Renal cortical epithelial cell (primary cell): ENCODE measurements at places on chromosomes 7 and 10. TPM values are rescaled to one million over a fixed set of nuclear protein-coding genes. Genes with fewer than 3 reads are reported as not detected.

DNA sequence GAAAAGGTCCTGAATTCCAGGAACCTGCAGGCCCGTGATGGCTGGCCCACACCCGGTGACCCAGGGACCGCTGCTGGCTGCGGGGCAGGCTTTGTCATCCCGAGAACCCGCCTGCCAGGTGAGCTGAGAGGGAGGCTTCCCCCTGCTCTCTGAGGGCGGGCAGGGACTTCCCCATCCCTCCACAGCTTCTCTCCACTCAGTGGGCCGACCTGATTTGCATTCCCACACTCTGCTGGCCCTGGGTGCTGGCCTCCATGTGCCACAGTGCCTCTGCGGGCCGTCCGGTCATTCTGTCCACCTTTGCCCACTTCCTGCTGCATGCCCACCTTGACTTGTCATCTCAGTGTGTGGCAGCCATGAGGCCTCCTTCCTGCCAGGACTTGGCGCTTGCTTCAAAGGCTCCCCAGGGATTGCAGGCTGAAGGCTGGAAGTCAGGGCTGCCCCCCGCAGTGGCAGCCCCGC is 35.3 kb downstream of the PALD1 start:
- no peak for DNase-seq

- no peak for DNase-seq
Observed at GRCh38 chr10:14439451-14440259, 108.9 kb upstream of the FRMD4A start.

DNA sequence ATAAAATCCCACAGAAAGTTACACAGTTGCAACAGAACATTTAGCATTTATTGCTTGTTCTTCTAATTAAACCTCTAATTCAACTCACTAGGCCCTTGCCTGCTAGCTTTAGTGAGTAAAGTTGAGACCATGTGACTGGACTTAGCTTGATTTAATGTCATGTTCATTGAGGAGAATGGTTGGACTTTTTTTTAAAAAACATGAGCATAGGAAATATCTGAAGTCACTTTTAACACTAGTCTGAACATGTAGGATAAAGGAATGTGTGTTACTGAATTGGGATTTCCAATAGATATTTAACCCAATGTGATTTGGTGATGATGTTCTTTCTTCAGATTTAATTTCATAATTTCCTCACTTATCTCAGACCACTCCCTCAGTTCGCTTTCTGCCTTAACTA is 24.6 kb upstream of the GLCCI1 start:
- DNase-seq: no peak

- DNase-seq: no peak
Observed at GRCh38 chr10:91357497-91357896, 52.6 kb upstream of the HECTD2 start.

GRCh38 chr7:80916770-80917741 is 1.8 kb downstream of the SEMA3C start:
- DNase-seq: peak; percentile 84

PLEKHS1 gene
- under 0.01 and 0.45 TPM in 2 replicates for total RNA-seq

- no peak for DNase-seq
Observed at GRCh38 chr10:42924484-42924883, 141.9 kb downstream of the BMS1 start.

DNA sequence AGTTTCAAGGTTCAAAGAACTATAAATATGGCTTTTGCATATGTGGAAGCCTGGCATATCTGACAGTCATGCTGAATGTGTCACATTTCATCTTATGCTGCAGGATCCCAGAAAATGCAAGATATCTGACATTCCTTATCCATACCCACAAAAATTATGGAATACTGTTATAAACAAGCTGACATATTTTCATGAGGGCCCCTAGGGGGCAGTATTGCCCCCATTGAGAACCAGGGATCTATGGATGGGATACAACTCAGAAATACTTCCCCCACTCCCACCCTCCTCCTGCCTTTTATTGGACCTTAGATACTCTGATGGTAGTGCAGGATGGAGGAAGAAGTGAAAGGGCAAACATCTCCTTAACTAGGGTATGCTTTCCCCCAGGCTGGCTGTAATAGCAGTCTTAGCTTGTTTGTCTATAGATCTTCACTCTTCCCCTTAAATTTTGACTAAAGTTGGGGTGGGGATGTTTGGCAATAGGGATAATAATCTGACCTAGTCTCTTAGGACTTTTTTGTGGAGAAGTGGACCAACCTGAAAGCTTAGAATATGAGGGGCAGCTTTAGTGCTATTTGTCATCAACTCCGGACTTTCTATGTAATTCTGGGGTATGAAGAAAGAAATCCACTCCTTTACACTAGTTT is 3.5 kb upstream of the GNGT1 start:
- peak; percentile 64 for DNase-seq

GRCh38 chr7:134601459-134601858 is 45.2 kb upstream of the BPGM start:
- DNase-seq: no peak

DNA sequence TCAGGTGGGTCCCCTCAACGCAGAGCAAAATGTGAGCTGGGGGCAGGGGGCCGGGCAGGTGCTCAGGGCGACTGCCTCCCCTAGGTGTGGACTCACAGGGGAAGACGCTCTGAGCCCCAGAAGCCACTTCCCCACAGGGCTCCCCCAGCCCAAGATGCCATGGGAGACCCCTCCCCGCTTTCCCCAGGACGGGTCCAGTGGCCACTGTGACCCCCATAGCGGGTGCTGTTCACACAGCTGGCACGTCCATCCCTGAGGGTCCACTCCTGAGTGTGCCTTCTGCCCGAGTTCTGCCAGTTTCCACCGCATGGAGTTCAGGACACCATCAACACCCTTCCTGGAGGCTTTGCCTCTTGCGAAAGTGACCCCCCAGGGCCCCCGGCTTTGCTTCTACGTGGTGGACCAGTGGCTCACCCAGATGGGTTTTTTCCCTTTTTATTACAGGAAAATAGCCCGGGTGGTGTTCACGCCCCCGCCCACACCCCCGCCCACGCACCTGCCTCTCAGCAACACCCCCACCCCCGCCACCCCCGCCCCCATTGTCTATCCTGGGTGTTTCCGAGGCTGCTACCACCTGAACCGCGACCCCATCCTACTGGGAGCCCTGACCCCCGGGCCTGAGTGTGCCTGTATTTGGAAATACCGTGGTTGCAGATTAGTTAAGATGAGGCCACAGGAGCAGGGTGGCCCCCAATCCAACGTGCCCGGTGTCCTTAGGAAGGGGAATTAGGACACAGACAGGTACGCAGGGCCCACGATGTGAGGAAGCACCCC is 32.0 kb downstream of the ADAP1 start:
- DNase-seq: no peak

GRCh38 chr7:126578338-126578737 is 674.4 kb downstream of the GRM8 start:
- no peak for DNase-seq
